Cerebellum (tissue), 4 donors: ENCODE measurements at places on chromosomes 5 and 9. TPM values are rescaled to one million over a fixed set of nuclear protein-coding genes. Genes with fewer than 3 reads are reported as not detected.

DNA sequence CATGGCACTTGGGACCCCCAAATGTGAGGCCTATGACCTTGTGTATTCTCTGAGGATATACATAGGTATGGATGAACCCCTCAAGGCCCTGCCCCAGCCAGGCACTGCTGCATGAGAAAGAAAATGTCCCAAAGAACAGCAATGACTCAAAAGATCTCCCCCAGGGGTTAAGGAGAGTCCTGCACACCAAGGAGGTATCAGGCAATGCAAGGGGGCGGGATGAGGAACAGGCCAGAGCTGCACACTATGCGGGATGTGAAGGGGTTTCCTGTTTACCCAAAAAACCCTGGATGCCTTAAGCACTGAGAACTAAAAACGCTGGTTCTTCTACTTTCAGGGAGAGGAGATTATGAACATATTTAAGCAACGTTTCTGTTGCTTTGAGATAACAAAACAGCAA is 3.4 kb downstream of the RAPGEF1 start:
- no peak for DNase-seq

- no peak for DNase-seq
Observed at GRCh38 chr5:78483809-78484521, 123.5 kb downstream of the SCAMP1 start.

DNA sequence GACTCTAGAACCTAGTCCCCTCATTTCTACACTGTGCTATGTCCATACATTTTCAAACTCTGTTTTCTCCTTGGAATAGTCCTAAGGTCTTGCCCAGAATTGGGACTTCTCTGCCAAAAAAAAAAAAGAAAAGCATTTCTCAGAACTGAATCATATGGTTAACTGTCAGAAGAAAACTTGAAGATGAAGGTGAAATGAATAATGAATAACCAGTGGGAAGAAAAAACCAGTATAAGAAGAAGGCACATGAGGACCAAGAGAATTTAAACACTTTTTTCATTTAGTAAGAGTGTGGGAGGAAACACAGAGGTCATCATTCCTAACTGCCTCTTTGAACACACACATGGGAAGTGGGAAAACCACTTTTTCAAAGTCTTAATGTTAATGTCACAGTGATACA is 197.7 kb downstream of the PRELID2 start:
- DNase-seq: no peak

GRCh38 chr5:112923148-112923917 is 1.3 kb upstream of the REEP5 start:
- DNase-seq: no peak

GRCh38 chr9:131734165-131734610 is 5.7 kb downstream of the RAPGEF1 start:
- no peak for DNase-seq

GRCh38 chr5:38847559-38848347 is 1.9 kb downstream of the OSMR start:
- no peak for DNase-seq

DNA sequence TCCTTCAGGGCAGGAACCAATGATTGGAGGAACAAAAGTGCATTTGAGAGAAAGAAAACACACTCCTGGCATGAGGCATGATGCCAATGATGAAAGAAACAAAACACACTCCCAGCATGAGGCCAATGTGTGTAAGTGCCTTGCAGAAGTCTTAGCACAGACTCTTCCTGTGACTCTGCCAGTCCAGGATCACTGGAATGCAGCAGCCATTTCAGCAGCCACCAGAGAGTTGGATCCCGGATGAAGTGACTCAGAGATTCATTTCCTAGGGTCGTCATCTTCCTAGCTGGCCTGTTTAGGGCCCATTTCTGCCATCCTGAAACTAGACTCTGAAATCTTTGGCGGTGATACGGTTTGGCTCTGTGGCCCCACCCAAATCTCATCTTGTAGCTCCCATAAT is 212.5 kb downstream of the CFAP90 start:
- no peak for DNase-seq

GRCh38 chr9:99721898-99722297 is 99.8 kb upstream of the NR4A3 start:
- DNase-seq: no peak

- peak; percentile 41 for DNase-seq
Observed at GRCh38 chr9:122318284-122318683, 52.5 kb upstream of the PTGS1 start.

DNA sequence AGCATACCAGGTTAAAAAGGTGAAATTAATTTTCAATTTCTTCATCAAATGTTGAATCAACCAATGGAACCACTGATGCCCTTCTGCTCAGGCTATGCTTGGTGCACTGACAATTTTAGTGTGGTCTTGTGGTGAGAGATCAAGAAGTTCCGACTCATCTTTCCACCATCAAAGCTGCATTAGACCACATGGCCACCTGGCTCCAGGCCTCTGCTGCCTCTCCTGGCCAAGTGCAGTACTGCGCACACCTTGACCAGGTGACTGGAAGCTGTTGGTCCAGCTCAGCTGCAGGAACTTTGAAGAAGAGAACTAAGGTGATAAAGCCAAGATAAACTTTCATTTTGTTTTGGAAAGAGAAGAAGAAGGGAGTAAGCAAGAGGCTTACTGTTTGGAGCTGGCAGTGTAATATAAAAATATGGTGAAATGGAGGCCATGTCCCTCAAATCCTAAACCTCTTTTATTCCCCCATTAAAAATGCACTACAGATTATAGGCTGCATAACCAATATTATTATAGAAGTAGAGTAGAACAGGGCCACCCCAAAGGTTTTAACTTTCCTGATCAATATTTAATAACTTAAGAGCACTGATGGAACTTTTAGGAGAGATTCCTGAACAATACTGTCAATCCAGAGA is 315.5 kb upstream of the C9orf72 start:
- DNase-seq: no peak

- no peak for DNase-seq
Observed at GRCh38 chr5:76082772-76083554, at the start of gene SV2C. Gene SV2C (plus strand): TSS chr5:76083383. CDS start chr5:76131751, 48,368 bp downstream.

DNA sequence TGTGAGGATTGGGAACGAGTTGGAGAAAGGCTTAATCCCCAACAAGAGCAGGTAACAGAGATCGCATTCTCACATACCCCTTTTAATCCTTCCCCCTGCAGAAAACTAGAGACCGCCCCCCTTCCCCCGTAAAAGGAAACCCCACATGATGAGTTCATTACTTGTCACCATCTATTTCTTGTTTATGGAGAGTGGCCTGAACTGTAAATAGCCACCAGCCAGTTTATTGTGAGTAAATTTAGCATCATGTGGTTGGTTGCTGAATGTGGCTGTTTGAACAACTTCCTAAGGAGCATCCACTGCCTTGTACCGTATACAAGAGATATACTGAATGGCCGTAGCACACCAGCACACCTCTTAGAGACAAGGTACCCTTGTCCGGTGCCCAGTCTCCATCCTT is 62.1 kb downstream of the TJP2 start:
- no peak for DNase-seq

DNA sequence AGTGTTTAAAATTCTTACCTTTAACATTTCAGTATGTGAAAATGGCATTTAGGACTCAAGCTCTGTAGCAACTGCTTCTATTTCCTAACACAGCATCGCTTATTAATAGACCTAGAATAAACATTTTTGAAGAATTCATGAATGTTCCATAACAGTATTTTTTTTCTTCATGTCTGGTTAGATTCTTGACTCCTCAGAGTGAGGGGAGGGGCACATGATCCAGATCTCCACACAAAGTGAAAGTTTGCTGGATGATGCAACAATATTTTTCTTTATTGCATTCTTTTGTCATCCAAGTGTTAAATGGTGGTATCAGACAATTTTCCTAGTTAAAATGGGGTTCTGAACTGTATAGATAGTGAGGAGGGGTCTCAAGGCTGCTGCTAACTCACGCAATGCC is 130.8 kb upstream of the MAN2A1 start:
- DNase-seq: no peak

GRCh38 chr9:134730011-134730760 is 88.6 kb downstream of the COL5A1 start:
- no peak for DNase-seq

GRCh38 chr9:33233626-33234342 is 6.2 kb upstream of the SPINK4 start:
- peak; percentile 79 for DNase-seq

GRCh38 chr5:103327893-103328292 is 69.3 kb downstream of the MACIR start:
- DNase-seq: no peak

DNA sequence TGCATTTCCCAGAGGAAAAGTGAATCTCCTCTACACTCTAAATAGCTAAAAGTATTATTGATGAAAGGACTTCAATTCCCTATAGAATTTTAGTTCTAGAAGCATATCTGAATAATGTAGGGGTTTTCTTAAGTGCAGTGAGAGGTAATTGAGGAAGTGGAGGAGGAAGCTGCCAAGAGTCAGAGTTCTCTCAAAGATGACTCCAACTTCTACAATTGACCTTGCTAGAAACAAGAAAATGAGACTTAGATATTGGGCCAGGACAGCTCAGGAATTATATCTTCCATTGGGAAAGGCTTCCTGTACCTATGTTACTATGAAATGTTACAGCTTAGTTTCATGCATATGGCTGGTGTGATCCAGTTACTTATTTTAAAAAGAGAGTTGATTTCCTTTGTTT is 10.4 kb upstream of the F2R start:
- no peak for DNase-seq

DNA sequence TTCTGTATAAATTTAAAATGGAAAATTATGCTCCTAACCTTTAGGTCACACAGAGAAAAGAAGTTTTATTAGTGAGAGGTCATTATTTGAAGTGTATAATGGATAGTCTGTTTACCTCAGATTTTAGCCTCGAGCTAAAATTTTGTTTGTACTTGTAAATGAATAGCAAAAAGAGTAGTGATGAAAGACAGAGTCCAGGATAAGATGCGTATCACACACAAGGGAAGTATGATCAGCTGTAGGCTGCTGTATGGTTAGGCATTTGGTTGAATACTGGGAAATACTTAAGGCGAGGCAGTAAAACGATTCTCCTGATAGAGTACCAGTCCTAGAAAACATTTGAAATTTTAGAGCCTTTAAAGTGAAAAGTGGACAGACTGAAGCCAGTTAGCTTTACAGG is 92.7 kb downstream of the FBXL7 start:
- DNase-seq: no peak

GRCh38 chr5:69493396-69494133 is 975 bp downstream of the OCLN start:
- peak; percentile 10 for DNase-seq

- DNase-seq: no peak
Observed at GRCh38 chr9:123933440-123934212, 3.7 kb upstream of the DENND1A start.

DNA sequence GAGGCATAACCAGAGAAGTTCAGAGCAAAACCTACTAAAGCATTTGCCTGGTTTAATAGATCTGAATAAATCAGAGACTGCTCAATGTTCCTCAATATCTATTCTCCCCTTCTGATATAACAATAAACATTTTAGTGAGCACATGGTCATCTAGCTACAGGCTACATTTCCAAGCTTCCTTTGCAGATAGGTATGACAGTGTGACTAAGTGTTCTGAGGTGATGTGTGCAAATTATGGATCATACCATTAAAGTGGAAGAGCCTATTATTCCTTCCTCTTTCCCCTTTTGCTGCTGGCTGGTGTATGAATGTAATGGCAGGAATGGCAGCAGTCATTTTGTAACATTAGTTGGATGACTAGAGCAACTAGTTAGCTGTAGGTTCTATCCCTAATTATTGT is 285.8 kb upstream of the RASA1 start:
- no peak for DNase-seq

GRCh38 chr5:42022383-42022972 is 97.4 kb downstream of the FBXO4 start:
- no peak for DNase-seq

DNA sequence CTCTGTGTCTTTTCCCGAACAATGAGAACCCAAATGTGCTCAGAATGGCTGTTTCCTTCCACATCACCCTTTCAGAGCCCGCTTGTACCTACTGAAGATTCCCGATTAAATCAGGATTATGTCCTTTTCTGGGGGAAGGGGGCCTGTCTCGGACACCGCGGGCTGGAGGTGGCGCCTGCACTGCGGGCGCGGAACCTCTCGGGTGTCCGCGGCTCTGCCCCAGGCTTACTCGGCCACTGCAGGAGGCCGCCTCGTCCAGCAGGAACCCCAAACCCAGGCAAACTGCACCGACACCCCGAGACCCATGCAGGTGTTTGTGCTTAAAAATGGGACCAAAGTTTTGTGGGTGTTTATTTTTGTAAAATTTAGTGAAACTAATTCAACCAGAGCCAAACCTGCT is 8.6 kb upstream of the TMEM250 start:
- DNase-seq: no peak

- DNase-seq: no peak
Observed at GRCh38 chr5:88887342-88887741, 4.4 kb upstream of the MEF2C start.

- no peak for DNase-seq
Observed at GRCh38 chr5:158431369-158432029, 572.6 kb upstream of the CLINT1 start.

DNA sequence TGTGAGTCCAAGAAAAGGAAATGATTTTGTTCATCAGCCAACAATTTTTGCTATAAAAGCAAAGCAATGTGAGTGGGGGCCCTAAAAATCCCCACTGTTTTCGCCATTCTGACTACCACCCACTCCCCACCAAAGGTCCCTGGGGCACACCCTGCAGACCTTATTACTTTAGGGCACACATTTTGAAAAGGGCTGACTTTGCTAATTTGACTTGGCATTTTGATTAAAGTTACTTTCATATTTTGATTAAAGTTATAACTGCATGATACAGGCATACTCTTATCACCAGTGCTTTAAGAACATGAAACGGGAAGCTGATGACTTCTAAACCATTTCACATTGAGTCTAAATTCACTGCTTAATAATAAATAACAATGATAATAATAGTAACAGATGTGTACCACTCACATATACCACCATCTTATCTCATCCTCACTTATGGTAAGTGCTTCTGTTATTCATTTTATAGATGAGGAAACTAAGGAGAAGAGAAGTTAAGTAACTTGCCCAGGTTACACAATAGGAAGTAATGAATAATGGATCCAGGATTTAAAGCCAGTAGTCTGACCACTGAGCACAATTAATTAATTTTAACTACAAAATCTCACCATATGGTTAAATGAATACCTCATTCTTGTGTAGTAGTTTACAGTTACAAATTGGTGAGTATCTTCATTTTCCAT is 25.4 kb upstream of the NR3C1 start:
- no peak for DNase-seq

Gene AHRR
- 1.5 TPM for total RNA-seq

Gene MCTP1
- total RNA-seq: 49.6 TPM

Gene GLRA1
- 3.6 TPM for total RNA-seq

Gene ANKRD31
- 0.82 TPM for total RNA-seq

Gene DDX4
- 0.09 TPM for total RNA-seq

Gene ARID3C
- 0.45 TPM for total RNA-seq

Gene PCDHB11
- total RNA-seq: 12.2 TPM

Gene PMPCA
- total RNA-seq: 20.8 TPM

Gene ACTL7B
- not detected for total RNA-seq

Gene PCDHB9
- total RNA-seq: 8.0 TPM

Gene JAKMIP2
- total RNA-seq: 33.2 TPM

Gene PALM2AKAP2
- total RNA-seq: 4.5 TPM

Gene OR1K1
- not detected for total RNA-seq

Gene ZNF483
- 41.5 TPM for total RNA-seq

Gene RUSC2
- 39.3 TPM for total RNA-seq

Gene SLC36A2
- not detected for total RNA-seq
